ENCODE measurements at places on chromosomes 5 and 9.

- DNase-seq, result no peak
Measured at GRCh38 chr5:32771037-32771436, 59.9 kb downstream of the NPR3 start.

GRCh38 chr5:150026682-150027172 lies 26.2 kb downstream of the HMGXB3 start:
- no peak for DNase-seq

DNA sequence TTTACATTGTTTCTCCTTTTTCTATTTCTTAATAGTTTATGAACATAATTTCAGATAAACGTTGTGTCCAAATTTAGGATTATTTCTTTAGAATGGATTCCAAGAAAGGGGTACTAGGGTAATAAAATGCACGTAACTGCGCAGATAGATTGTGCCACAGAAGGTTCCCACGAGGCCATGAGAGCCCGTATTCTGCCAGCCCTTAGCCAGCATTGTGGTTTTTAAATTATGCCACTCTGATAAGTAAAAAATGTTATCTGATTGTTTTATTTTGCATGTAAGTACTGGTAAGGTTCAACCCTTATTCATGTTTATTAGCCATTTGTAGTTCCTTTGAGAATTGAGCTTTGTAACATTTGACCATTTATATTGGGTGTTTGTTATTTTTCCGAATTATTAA lies 88.7 kb downstream of the PRKACG start:
- no peak for DNase-seq

DNA sequence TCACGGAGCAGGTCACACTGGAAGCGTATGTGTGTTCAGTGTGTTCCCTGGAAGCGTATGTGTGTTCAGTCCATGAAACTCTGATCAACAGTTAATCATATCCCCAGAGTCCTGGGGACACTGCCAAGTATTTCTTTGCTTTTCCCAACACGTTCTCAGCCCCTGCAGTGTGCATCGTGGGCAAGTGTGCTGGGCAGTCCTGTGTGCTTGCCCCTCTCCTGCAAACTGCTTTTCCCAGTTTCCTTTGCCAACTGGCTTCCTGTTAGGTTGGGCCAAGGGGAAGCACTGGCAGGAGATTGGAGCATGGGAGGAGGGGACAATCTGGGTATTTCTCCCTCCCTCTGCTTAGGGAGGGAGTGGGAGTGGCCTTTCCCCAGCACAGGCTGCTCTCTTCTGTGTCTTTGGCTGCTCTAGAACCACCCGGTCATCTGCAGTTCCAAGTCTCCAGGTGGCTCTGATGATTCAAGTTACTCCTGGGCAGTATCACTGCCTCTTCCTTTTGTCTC lies 36.8 kb upstream of the NEK6 start:
- DNase-seq, result no peak

- DNase-seq, result no peak
Measured at GRCh38 chr5:180133971-180134508, 62.5 kb upstream of the RNF130 start.

GRCh38 chr9:126682113-126682810 lies 68.5 kb downstream of the LMX1B start:
- no peak for DNase-seq

GRCh38 chr9:136147038-136147889 lies 28.6 kb upstream of the TMEM250 start:
- DNase-seq, result no peak

DNA sequence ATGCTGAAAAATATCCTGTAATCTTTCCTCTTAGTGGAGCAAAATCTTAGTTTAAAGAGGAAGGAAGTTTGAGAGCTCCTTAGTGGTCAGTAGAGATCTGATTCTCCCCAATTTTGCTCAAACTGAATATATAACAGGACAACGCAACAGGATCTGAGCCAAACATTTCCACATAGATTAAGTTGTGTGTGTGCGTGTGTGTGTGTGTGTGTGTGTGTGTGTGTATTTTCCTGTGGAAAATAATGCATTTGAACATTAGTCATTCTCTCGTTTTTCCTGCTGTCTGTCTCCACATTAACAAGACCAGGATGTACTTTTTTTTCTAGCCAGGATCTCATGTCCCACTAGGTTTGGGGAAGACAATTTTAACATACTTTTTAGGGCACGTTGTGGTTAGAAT lies 312.1 kb upstream of the CDH18 start:
- DNase-seq, result no peak

- DNase-seq, result no peak
Measured at GRCh38 chr5:58458743-58459145, 1.1 kb downstream of the PLK2 start.

DNA sequence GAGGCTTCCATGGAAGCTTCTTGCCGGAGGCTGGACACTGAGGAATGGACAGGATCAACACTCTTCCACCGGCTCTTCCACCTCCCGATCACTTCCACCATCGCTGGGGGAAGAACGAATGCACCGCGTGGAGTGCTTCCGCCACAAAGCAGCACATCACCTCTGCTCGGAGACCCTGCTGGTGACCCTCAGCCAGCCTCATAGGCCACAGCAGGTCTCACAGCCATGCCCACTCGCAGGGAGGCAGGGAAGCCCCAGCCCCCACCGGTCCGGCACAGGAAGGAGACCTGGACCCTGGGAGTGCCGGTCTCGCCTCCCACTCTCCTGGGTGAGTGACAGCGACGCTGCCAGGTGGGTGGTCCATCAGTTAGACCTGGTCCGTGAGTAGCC lies 4.7 kb downstream of the MRPL36 start:
- no peak for DNase-seq

DNA sequence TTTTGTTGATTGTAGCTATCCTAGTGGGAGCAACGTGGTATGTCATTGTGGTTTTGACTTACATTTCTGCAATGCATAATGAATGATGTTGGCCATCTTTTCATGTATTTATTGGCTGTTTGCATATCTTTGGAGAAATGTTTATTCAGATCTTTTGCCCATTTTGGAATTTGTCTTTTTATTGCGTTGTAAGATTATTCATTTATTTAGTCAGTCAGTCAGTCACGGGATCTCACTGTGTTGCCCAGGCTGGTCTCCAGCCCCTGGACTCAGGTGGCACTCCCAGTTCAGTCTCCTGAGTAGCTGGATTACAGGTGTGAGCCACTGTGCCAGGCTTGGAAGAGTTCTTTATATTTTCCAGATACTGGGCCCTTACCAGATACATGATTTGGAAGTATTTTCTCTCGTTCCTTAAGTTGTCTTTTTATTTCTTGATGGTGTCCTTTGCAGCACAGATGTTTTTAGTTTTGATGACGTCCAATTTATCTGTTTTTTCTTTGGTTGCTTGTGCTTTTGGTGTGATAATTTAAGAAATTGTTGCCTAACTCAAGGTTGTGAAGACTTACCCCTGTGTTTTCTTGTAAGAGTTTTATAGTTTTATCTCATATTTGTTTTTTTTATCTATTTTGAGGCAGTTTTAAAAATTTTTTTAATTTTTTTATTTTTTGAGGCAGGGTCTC lies 67.1 kb downstream of the EHMT1 start:
- no peak for DNase-seq

DNA sequence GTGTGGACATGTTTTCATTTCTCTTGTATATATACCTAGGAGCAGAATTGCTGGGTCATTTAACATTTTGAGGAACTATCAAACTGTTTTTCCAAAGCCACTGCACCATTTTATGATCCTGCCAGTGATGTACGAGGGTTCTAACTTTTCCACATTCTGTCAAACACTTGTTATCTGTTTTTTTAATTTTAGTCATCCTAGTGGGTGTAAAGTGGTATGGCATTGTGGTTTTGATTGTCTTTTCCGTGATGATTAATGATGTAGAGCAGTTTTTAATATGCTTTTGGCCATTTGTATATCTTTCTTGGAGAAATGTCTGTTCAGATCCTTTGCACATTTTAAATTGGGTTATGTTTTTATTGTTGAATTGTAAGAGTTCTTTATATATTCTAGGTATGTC lies 107.0 kb downstream of the MELK start:
- DNase-seq, result no peak

DNA sequence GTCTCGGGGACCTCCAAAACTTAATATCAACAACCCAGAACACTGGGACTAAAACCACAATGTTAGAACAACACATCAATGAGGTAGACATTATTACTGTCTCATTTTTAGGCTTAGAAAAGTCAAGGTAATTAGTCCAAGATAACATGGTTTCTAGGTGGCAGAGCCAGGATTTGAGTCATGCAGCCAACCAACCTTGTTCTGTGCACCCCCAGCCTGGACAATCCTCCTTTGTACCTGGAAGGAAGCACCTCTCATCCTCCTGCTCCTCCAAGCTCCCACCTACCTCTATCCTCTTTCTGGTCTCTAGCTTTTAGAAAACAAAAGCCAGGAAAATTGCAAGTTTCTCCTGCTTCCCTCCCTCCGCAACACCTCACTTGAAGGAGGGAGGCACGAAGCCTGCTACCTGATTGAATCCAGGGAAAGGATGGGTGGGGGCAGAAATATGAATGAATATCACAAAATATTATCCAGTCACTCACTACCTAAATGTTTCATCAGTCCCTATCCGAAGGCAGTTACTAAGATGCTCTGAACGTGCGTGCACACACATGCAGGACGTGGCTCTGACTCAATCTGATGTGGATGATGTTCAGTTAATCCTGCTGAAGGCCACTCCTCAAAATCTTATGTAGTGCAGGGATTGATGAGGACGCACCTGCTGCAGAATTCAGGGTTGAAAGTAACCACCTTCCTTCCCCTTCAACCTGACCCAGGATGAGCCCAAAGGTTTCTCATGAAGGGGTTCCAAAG lies 26.3 kb upstream of the TTC1 start:
- DNase-seq, result no peak

GRCh38 chr5:59769832-59770231 lies 123.7 kb downstream of the PDE4D start:
- no peak for DNase-seq

DNA sequence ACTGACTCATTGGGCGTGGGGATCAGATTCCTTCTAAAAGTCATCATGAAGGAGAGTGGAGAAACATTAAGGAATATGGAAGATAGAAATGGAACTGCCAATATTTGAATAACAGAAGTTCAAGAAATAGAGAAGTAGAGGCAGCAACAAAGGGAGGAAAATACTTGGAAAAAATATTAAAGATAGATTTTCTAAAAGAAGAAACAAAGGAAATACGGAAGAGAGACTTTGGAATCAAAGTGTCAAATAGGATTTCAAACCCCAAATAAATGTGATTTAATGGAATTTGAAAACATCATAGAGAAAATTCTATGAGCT lies 605.1 kb upstream of the KLF4 start:
- DNase-seq, result no peak

GRCh38 chr5:89255845-89256463 lies 373.0 kb upstream of the MEF2C start:
- DNase-seq, result no peak

DNA sequence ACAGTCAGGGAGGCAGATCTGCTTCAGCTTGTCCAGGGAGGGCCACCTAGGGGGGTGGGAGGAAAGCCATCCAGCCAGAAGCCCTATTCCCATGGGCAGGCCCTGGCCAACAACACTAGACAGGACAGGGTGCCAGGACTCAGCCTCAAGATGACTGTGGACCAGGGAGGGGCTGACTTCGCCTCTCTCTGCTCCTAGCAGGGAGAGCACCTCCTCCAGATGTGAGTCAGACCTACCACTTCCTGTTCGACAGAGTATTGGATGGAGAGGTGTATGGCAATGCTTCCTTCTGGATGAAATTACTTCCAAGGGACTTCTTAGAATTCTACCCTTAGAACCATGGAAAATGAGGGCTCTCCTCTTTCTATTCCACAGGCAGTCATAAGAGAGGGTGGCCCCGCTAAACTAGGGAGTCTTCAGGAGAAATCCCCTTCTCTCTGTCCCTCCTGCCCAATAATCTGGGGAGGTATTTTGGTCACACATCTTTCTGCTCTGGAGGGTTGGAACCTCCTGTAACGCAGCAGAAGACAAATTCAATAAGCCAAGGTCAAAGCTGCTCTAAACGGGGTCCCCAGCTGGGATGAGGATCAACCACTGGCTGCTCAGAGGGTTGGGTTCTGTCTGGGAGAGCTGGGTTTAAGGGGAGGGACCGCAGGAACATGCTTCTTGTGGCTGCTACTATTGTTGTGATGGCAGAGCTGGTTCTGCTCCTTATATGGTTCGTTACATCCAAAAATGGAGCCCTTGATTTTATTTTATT lies 23.2 kb upstream of the RCL1 start:
- DNase-seq, result no peak

DNA sequence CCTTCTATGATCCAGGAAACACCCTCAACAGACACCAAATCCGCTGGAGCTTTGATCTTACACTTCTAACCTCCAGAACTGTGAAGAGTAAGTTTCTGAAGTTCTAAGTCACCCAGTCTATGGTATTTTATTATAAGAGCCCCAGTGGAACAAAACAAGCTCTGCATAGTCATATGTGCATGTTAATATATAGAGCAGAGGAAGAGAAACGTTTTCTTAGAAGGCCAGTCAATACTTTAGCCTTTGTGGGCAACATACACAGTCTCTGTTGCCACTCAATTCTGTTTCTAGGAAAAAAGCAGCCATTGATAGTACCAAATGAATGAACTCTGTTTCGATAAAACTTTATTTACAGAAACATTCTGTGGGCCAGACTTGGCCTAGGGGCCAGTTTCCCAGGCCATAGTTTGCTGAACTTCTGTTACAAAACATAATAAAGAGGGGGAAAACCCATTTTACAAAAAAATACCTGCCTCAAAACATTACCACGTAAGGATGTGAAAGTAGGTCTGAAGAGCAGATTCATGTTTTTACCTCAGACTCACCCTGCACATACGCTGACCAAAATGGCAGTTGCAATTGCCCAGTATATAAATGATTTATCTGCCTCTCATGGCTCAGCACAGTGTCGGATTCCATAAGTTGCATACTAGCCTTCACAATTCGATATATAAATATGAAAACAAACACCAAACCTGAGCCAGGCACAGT lies 350.5 kb downstream of the SLIT3 start:
- no peak for DNase-seq

GRCh38 chr5:123997462-123998215 lies 485.7 kb downstream of the CSNK1G3 start:
- DNase-seq, result no peak

DNA sequence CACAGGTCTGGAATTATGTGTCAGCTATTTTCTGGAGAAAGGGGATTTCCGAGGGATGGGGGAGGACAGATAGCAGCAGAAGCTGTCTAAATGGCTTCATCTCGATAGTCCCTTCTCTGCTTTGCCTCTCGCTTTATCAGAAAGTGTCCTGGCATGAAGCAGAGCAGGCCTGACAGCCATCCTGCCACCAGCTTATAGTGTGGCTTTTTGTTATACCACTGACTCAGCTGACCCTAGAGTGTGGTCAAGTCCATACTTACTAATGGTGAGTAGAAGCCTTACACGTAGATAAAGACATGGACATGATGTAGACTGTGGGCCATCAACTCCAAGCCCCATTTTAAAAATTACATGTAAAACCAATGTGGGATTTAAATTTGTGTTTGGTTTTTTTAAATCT lies 50.0 kb downstream of the RCL1 start:
- no peak for DNase-seq

DNA sequence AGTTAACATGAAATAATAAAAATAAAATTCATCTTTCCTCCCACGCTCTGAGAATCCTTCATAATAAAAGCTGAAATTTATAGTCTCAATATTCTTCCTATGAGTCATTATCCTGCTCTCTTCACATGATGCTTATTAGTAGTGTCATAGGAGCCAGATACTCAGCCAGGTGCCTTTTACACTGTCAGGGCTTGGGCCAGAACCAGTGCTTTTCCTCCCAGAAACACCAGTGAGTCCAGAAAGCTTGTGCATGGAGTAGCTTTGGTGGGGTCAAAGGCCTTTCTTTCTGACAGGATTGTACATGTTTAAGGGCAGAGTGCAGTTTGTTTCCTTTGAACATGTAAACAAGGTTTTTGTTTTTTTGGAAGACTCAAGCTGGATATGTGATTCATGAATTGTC lies 6.8 kb downstream of the LSM11 start:
- DNase-seq, result no peak

All from activated CD4-positive, CD25-positive, alpha-beta regulatory T cell treated with anti-CD3 and anti-CD28 coated beads, Interleukin-2, amount 50 U/mL, for 72 hours (primary cell).